ENCODE measurements at places on chromosomes 7 and 10.

- no peak for DNase-seq
Measured at GRCh38 chr10:33260403-33261149, 73.9 kb downstream of the NRP1 start.

DNA sequence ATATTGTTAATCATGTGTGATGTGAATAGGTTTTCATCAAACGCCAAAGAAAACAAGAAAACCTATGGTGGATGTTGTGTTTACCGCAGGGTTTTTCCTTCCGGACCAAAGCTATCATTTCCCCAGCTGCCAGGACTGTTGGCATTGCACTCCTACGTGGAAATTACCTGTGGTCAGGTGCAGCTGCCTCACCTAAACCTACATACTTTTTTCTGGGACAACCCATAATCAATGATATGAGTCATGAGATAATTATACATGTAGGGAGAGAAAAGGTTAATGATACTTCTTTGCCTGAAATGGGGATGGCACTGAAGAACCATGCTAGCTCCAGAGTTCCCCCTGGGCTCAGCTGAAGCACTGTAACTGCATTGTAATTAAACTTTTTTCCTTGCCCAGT, 223.6 kb upstream of the SEMA3E start:
- no peak for DNase-seq

DNA sequence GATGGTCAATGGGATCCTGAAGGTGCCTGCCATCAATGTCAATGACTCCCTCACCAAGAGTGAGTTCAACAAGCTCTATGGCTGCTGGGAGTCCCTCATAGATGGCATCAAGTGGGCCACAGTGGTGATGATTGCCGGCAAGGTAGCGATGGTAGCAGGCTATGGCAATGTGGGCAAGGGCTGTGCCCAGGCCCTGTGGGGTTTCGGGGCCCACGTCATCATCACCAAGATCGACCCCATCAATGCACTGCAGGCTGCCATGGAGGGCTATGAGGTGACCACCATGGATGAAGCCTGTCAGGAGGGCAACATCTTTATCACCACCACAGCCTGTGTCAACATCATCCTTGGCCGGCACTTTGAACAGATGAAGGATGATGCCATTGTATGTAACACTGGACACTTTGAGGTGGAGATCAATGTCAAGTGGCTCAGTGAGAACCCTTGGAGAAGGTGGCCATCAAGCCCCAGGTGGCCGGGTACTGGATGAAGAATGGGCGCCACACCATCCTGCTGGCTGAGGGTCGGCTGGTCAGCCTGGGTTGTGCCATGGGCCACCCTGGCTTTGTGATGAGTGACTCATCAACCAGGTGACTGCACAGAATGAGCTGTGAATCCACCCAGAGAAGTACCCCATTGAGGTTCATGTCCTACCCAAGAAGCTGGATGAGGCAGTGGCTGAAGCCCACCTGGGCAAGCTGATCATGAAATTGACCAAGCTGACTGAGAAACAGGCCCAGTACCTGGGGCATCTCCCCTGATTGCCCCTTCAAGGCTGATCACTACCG, 63.0 kb upstream of the ANTXRL start:
- DNase-seq = no peak

- DNase-seq = no peak
Measured at GRCh38 chr10:119377451-119377957, 165.0 kb downstream of the RGS10 start.

DNA sequence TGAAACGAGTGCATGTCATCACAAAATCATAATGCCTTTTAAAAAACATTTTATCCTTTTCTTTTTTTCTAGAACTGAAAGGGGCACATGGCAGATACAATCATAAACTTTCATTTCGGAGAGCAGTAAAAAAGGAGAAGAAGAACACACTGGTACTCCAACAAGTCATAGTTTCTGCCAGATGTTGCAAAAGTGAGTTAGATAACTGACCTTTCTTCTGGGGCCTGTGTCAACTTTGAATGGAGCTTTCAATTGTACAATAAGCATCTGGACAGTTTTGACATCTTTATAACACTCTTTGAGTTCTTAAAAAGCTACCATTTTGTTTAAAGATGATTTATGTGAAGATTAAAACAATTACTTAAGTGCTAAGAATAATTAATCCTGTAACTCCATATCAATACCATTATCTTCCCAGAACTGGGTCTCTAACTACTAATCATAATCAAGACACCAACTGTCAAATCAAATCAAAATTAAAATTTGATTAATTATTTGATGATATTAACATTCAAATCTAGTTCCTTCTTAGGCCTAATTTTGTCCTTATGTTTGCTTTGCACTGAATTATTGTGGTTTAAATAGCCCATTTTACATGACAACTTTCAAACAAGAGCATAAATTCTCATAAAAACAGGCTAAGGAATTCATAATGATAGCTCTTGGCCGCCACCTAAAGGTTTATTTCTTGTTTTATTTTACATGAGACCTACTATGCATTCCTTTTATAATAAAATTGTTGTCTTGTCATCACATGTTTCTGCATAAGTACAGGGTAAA, 19.5 kb upstream of the ITGB8 start:
- DNase-seq = peak; percentile 81

DNA sequence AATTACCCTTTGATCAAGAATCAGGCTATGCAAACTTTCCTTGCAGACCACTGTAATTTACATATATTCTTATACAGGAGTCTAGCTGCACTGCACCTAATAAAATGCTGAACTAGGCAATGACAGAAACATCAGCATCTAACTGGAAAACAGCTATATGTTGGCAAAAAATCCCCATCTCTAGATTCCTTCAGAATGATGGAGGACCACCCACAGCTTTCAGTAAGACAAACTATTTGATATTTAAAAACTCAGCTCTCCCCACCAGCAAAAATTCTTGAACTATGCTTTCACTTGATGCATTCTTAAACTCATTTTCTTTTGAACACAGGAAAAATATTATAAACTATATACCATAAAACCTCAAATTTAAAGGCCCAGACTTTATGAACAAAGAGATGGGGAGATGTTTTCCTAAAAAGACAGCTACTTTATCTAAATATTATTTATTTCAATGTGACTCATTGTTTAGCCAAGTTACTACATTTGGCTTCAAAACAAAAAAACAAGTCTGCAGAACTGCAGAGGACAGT, 77.4 kb downstream of the SEMA3C start:
- DNase-seq = no peak
